ENCODE measurements at places on chromosomes 11 and 22.

DNA sequence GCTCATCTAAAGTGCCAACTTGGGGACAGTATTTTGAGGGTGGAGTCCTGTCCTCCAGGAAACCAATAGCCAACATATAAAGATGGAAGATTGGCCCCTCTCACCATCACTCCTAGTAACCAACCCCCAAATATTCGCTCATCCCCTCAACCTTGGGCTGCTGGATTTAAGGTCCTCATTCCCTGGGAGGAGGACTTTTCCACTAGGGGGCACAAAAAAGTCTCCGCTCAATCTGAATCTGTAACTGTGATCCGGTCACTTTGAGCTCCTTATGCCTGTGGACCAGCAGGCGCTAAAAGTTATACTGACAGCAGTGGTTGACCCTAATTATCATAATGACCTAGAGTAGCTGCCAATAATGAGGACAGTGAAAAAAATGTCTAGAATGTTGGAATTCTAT is 20.5 kb upstream of the CLPB start:
- no peak for DNase-seq

DNA sequence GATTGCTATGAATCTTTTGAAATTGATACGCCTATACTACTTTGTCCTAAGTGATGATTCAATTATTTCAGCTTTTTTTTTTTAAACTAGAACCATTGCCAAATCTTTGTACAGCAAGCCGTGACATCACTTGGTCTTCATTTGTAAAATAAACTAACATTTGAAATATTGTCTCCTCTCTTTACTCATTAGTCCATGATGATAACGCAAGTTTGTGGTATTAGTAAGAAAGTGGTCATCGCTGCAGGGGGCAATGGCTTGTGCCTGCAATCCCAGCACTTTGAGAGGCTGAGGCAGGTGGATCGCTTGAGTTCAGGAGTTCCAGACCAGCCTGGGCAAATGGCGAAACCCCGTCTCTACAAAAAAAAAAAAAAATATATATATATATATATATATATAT is 12.9 kb upstream of the ARHGAP42 start:
- DNase-seq = no peak

DNA sequence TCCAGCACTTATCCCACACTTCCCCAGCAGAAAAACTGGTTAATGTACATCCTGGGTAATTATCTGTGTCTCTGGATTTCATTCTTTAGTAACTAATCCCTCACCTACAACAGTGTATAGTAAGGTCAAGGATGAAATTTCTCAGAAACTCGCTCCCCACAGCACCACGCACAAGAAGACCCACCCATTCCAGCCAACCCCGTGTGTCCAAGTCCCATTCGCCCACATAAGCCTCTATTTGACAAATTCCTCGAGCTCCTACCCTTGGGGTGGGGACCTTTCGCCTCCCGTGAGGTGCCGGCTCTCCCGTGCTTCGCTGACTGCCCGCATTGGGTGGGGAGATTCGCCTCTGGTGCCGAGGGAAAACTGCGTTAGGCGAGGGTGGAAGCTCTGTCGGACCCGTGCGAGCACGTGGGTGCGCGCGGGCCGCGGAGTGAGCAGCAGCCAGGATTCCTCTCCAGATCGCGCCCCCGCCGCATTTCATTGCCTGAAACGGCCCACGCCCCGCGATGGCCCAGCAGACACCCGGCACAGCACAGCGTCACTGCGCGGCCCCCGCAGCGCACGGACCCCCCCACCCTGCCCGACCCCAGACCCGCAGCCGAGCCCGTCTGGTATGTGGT is 866 bp downstream of the EXPH5 start:
- no peak for DNase-seq

DNA sequence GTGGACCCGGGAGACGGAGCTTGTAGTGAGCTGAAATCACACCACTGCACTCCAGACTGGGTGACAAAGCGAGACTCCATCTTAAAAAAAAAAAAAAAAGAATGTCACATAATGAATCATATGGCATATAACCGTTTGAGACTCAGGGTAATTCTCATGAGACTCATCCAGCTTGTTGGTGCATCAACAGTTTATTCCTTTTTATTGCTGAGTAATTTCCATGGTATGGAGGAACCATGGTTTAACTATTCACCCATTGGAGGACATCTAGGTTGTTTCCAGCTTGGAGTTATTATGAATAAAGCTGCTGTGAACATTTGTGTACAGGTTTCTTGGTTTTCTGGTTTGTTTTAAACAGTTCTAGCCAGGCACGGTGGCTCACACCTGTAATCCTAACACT is 25.3 kb downstream of the PPARA start:
- no peak for DNase-seq

DNA sequence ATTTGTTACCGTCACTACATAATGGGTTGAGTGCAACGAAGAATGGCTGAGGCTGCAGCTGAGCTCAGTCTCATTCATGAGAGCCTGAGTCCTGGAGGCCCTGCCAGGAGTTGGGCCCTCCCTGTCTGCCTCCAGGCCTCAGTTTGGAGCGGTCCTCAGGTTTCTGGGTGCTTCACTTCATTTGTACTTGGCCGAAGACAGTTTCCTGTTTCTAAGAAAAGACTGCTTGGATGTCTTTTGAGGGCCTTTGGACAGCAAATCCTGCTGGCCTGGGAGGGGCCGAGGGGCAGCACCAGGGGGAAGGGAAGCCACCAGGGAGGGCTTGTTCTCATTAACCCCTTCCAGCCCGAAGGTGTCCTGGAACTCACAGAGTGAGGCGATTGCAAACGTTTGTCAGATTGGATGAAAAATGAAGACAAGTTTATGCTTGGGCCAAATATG is 163.1 kb downstream of the ETS1 start:
- no peak for DNase-seq

- DNase-seq = no peak
These were observed 17.4 kb downstream of the BMAL1 start for GRCh38 chr11:13294771-13295579.

- no peak for DNase-seq
These were observed 56.5 kb upstream of the NAV2 start for GRCh38 chr11:19656140-19656541.

DNA sequence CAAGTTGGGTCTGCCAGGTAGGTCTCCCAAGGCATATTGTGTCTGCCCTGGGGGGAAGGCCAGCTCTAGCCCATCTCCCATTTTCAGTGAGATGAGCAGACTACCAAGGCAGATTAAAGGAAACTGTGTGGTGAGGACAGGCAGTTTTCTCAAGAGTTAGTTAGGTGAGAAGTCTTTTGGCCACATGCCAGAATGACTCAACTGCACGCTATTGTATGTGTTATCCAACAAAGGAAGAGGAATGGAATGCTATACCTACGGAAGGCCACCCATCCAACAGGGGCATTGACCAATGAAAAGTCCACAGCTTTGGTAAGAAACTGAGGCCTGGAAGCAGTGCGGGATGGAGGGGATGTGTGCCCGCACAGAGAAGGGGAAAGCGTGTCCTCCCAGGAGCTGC is 941.7 kb downstream of the NTM start:
- DNase-seq = no peak

- DNase-seq = no peak
These were observed 278 bp downstream of the ROM1 start for GRCh38 chr11:62613291-62613778.

GRCh38 chr22:32880893-32881596 is 79.5 kb downstream of the TIMP3 start:
- no peak for DNase-seq

- DNase-seq = no peak
These were observed 62.6 kb upstream of the PHF21B start for GRCh38 chr22:45072322-45072903.

DNA sequence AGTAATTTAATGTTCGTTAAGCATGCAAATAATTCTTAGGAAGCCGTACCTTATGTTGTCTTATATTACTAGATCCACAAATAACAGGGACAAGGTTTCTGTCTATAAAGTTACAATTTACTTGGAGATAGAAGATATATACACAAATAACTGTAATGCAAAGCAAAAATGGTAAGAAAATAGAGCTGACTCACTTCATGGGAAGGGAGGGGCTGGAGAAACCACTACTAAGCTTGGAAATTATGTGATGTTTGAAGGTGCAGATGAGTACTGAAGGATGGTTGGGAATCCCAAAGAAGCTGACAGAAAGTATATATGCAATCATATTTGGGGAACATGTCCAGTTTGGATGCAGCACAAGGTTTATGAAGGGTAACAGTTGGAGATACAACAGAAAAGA is 4.0 kb downstream of the NPAT start:
- DNase-seq = no peak

GRCh38 chr22:37282385-37282677 is at the start of gene CYTH4:
CYTH4 (plus strand) TSS chr22:37282508; CDS start chr22:37282570, 62 bp downstream.
- no peak for DNase-seq

DNA sequence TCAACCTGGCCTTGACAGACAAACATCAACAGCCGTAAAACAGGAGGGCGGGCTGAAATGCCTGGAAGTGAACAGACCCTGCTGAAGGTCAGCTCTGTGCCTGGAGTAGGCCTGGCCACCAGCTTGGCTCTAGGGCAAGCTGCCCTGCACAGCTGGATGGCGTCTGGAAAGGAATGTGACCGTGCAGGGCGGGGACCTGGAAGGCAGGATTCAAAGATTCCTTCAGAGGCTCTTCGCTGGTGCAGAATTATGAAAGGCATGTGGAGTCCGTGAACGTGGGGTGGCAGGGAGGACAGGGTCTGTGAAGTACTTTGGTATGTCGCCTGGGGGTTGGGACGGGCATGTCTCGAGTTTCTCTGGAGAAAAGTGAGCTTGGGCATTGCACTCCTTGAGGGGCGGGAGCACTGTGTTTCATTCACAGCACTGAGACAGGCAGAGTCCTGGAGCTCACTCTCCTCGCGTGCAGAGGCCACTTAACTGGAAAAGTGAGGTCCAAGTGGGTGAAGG is 1.5 kb downstream of the EHD1 start:
- no peak for DNase-seq

DNA sequence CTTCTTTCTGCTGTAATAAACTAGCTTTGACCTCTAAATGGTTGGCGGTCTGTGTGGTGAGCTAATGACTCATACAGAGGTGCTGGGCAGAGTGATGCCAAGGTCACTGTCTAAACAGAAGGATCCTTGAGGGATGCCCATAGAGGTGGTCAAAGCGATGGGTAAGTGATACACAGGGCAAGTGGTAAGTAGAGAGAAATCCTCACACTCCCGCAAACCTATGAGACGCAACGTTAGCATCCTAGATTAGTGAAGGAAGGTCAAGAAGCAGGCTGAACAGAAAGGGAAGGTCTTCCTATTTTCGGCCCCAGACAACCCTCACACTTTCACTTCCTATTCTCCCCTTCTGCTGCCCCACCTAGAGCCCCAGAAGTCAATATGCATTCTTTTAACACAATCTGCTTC is 65.6 kb upstream of the SESN3 start:
- DNase-seq = no peak

GRCh38 chr11:98895936-98896335 is 124.8 kb upstream of the CNTN5 start:
- no peak for DNase-seq

DNA sequence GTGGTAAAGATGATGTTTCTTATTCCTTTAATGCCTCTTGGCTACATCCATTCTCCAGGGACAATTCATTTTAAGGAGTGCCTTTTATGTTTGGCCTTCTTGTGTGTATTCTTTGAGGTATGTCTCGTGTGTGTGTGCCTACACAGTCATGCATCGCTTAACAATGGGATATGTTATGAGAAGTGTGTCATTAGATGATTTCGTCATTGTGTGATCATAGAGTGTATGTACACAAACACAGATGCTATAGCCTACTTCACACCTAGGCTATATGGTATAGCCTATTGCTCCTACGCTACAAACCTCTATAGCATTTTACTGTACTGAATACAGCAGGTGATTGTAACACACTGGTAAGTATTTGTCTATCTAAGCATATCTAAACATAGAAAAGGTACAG is 23.0 kb downstream of the ZNF202 start:
- no peak for DNase-seq

DNA sequence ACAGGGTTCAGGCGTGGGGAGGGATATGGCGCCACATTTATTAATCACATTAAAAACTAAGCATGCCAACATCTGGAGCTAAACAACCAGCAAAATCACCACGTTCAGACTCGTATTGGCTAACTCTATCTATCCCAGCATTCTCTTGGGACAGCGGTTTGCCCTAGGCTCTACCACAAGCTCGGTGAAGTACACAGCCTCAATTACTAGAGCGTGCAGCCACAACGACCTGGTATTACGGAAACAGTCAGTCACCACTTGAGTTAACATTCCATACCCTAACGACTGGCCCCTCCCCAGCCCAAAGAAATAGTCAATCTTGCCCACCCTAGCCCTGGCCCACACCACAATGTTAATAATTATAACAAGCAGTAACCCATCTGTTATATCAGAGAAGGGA is 32.1 kb downstream of the APOL5 start:
- no peak for DNase-seq

- no peak for DNase-seq
These were observed 32.3 kb downstream of the RSPH14 start for GRCh38 chr22:23109441-23109978.

- DNase-seq = no peak
These were observed 19.7 kb upstream of the CABP2 start for GRCh38 chr11:67542971-67543370.

DNA sequence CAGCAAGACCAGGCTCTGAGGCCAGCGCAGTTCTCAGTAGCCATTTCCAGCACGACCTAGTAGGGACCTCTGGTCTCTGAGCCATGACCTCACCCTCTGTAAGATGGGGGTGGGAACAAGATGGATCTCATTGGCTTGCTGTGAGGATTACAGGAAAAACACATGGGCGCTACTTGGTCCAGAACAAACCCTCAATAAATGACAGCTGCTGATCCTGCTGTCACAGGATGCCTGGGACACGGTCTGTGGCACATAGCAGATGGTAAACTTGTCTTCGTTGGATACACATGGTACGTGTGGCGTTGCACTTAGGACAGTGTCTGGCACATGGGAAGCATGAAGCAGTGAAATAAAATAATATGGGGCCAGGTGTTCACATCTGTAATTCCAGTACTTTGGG is 4.5 kb upstream of the KCTD17 start:
- DNase-seq = no peak

GRCh38 chr11:5204787-5205186 is 4.3 kb upstream of the OR51V1 start:
- DNase-seq = no peak

GRCh38 chr11:72430741-72431570 is 3.4 kb downstream of the CLPB start:
- no peak for DNase-seq

DNA sequence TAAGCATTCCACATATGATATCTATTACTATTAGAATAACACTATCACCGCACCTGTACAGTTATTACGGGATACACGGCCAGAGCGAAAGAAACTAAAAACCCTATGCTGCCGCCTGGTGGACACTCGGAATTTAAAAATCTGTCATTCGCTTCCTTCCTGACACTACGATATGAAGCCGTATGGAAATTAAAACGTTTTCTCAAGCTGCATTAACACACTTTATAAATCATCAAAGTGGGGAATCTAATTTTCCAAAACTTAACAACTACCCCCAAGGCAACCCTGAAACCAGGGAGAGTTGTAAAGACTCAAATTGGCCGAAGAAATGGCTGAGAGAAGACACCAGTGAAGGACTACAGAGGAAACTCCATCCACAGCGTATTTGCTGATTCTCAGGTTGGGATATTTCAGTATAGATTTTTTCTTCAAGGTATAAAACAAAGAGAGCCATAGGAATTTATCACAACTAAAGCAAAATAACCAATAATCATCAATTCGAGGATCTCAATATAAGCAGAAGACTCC is 1.4 kb downstream of the CCDC73 start:
- peak; percentile 4 for DNase-seq
